ENCODE measurements at places on chromosomes 2 and 18.
A peak's percentile ranks its signal among the peaks of the same experiment; 100 is the strongest.

DNA sequence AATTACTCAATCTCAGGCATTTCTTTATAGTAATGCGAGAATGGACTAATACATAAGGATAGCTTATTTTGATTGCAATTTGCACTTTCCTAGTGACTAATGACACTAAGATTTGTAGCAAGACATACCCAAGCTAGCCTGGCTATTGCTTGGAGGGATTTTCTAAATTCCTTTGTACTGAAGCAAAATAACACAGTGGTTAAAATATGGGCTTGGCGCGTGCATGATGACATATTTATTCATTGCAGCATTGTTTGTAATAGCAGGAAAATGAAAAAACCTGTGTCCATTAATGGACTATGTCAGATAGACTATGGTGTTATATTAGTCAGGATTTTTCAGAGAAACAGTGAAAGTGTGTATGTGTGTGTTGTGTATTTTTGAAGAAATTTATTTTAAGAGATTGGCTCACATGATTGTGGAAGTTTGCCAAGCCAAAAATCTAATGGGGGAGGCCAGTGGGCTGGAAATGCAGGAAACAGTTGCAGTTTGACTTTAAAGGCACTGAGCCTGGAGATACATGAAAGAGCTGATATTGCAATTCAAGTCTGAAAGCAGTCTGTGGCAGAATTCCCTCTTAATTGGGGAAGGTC, 16.7 kb upstream of the LAPTM4A start:
- peak; percentile 97 for DNase-seq

- DNase-seq, result no peak
These were observed 360.5 kb upstream of the SLC39A10 start for GRCh38 chr2:195296490-195296889.

DNA sequence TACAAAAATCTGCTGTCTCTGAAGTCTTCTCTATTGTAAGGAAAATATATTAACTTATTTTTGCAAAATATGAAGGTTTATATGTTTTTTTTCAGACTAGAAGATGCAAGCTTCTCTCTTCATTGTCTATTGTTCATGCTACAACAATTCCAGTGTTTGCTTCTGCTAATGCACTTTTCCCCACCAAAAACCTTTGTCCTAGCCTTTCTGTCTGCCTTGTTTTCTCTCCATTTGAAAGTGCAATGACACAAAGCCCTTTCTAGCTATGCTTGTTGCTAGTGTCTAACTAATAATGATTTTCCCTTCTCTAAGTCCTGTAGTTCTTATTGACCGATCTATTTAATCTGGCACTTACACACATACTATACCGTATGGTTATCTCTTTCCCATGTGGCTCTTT, 369.5 kb upstream of the CELF4 start:
- no peak for DNase-seq

DNA sequence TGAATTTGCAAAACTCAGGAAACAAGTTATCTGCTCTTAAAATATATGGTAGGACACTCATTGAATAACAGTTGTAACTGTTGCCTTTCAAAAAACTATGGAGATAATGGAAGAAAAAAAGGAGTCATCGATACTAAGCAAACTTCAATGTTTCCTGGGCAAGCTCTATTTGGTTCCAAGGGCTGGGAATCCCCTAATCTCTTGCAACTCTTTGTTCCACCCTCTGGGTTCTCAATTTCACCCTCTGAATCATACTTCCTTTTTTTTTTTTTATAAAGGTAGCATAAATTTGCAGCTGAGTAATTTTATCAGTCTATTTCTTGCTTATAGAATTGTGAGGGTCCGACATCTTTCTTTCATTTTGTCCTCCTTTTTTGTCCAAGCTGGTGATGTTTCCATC, 36.7 kb downstream of the SLC9A4 start:
- DNase-seq, result no peak

GRCh38 chr2:176683618-176684111, 414.4 kb downstream of the MTX2 start:
- no peak for DNase-seq

- no peak for DNase-seq
These were observed 14.8 kb downstream of the KLHL29 start for GRCh38 chr2:23399674-23400261.

- DNase-seq, result no peak
These were observed 74.3 kb downstream of the DDX1 start for GRCh38 chr2:15665943-15666460.

DNA sequence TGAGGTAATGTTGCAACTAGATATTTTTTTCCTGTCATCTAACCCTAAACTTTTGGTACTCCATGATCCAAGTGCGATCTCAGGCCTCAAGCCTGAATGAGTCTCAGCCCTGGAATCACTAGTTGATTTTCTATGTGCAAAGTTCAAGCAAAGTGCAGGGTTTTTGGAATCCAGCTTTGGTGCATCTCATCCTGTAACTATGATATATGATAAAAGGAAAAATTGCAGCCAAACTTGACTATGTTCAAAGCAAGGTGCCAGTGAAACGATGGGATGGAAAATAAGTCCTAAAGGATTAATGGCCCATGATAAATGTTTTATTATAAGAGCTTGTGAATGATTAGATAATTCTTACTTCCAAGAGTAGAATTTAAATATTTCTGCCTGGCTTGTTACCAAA, 78.9 kb upstream of the NT5C1B start:
- DNase-seq, result no peak

DNA sequence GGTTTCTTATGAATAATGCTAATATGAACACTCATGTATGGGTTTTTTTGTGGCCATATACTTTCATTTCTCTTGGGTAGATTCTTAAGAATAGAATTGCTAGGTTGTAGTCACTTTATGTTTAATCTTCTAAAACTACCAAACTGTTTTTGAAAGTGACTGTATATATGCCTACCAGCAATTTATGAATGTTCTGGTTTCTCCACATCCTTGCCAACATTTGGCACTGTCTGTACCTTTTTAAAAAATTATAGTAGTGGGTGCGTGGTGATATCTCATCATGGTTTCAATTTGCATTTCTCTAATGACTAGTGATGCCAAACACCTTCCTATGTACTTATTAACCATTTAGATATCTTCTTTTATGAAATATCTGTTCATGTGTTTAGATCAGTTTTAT, 110.6 kb upstream of the RIOK3 start:
- no peak for DNase-seq

DNA sequence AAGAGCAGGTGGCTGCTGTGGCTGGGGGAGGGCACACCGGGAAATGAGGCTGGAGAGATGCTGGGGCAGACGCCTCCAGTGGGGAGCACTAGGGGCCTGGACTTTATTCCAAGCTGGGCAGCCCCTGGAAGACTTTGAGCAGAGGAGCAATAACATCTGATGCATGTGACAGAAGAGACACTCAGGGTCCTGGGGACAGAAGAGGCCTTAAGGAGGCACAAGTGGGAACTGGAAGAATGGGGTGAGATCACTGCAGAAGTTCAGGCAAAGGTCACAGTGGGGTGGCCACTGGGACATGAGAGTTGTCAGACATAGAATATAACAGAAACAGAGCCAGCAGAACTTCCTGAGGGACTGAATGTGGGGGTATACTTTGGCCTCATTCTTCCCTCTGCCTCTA, 24.0 kb downstream of the TGFA start:
- no peak for DNase-seq

- DNase-seq, result peak; percentile 10
These were observed 86.9 kb upstream of the RBBP8 start for GRCh38 chr18:22846088-22846683.

GRCh38 chr18:49061239-49061990, 110.7 kb upstream of the SMAD7 start:
- DNase-seq, result no peak

GRCh38 chr18:23433360-23433759, 19.7 kb upstream of the RIOK3 start:
- no peak for DNase-seq

DNA sequence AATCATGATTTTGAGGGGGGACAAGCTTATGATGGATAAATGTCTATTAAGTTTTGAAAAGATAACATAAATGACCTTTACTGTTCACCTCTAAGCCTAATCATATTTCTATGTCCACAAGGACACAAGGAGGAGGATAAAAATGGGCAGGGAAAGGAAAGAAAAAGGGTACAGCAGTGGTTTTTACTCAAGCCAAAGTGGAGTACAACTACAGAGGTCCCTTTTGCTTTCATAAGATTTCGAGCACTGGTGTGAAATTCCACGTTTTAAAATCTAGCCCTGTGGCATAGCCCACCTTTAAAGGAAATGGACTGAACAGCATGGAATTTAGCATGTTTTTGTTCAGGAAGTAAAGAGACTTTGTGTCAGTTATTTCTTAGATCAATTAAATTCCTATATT, 19.2 kb downstream of the FN1 start:
- no peak for DNase-seq

All from EL (cell line).